ENCODE measurements at places on chromosomes 11 and 22.

DNA sequence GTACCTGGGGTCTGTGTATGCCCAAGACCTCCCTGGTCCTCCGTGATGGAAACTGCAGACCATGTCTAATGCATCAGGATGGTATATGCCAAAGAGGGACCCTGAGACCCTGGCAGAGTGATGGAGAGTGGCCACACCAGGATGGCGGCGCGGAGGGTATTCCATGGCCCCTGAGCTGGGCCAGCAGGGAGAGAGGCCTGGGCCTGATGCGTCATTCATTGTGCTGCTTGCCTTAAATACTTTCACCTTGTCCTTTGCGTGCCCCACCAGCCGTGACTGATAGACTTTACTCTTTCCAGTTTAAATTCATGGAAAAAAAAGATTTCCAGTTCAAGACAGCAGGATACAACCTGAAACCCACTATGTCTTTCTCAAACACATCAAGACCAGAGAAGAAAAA is 5.6 kb upstream of the NDUFV1 start:
- no peak for DNase-seq

GRCh38 chr11:119891055-119891768 is 162.2 kb upstream of the NECTIN1 start:
- DNase-seq = no peak

- no peak for DNase-seq
Observed at GRCh38 chr11:24932110-24933000, 435.5 kb downstream of the LUZP2 start.

DNA sequence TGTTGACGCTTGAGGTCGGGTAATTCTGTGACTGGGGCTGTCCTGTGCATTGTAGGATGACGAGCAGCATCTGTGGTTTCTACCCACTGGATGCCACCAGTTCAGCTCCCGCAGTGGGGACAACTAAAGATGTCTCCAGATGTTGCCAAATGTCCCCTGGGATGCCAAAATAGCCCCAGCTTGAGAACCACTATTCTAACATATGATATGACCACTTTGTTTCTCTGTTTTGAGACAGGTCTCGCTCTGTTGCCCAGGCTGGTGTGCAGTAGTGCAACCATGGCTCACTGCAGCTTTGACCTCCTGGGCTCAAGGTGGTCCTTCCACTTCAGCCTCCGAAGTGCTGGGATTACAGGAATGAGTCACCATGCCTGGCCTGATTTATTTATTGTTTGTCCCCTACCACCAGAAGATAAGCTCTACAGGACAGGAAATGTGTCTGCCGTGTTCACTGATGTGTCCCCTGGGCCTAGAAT is 4.4 kb upstream of the MEN1 start:
- DNase-seq = no peak

Measured in skin of body (tissue), 3 donors.